Hypothalamus (tissue), 51 donors: ENCODE measurements at places on chromosomes 4 and X.

GRCh38 chr4:156190615-156191014 is 236.9 kb upstream of the CTSO start:
- DNase-seq = no peak

DNA sequence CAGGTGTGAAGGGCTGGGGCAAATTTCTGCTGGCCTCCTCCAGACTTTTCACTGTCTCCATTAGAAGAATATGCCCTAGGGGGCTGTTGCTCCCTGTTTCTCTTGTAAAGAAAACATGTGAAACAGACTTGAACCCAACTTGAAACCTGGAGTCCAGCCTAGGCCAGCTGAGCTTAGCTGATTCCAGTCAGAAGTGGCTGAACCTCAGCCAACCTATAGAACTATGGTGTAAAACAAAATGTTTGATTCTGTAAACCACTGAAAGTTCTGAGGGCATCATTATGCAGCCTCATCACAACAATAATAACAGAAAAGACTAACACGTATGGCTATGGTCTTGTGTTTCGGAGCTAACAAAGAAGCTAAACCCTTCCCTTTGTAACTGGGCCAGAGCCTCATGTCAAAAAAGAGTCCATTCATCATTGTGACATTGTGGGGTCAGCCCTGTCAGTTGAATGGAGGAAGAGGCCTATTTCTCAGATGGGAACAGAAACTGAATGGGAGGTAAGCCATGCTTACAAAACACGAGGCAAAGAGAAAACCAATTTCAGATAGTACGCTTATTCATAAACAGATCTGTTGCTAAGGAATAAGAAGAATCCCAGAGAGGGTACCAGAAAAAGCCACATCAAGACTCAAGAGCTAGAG is 34.1 kb downstream of the SETD7 start:
- no peak for DNase-seq

DNA sequence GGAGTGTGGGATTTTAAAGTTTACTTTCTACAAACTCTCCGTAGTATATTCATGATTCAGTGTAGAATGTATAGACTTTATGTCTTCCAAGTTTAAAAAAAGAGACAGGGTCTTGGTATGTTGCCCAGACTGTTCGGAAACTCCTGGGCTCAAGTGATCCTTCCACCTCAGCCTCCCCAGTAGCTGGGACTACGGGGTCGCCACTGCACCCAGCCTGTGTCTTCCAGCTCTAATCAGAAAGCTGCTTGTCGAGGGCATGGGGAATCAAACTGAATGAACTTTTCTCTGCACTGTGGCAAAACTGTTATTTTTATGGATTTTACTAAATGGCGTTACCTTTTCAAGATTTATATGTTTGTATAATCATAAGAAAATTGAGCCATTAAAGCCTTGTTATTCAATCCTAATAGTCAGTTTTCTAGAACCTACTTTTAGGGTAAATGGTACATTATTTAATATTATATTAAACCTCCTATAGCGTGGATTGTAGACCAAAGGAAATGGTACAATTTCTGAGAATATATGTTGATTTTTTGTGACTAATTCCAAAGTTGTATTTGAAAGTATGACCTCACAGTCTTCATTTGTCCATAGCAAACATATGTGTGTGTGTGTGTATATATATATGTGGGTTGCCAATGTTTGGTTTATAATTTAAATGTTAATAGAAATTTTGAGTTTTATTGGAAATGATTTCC is 1.1 kb downstream of the BLOC1S4 start:
- no peak for DNase-seq

DNA sequence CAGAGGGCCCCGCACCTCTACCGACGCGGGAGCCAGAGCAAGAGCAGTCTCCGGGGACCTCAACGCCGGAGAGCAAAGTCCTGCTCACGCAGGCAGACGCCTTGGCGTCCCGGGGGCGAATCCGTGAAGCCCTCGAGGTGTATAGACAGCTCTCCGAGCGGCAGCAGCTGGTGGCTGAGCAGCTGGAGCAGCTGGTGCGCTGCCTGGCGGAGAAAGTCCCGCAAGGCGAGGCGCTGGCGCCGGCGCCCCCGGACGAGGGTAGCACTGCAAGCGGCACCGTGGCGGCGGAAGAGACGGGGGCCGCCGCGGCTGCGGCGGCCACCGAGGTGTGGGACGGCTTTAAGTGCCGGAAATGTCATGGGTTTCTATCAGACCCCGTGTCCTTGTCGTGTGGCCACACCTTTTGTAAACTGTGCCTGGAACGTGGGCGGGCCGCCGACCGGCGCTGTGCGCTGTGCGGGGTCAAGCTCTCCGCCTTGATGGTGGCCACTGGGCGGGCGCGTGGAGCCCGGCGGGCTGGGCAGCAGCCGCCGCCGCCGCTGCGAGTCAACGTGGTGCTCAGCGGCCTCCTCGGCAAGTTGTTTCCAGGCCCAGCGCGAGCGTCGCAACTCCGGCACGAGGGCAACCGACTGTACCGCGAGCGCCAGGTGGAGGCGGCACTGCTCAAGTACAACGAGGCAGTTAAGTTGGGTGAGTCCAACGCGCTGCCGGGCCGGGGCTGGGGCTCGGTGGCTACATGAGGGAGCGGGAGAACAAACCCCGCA is 672 bp downstream of the LONRF3 start:
- peak; percentile 1 for DNase-seq

- no peak for DNase-seq
These were observed 67.5 kb upstream of the CXCL13 start for GRCh38 chr4:77538144-77538543.

DNA sequence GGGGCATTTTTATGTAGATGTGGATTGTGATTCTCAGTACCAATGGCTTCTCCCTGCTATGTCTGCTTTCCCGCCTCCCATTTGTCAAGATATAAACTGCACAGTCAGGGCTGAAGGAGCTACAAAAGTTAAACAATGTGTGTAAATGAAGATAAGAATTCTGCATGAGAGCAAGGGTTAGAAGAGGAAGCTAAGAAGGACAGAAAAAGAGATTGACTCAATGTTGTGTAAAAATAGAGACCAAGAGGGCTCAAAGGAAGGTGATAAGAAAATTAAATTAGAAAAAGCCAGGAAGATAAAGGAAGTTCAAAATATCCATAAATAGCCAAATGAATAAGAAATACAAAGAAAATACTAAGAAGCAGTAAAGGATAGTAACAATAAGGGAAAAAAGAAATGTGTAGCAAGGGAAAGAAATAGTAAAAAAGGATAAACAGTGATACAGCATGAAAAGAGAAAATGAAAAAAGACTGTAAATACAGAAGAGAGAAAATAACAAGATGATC is 82.5 kb downstream of the AMELX start:
- no peak for DNase-seq

DNA sequence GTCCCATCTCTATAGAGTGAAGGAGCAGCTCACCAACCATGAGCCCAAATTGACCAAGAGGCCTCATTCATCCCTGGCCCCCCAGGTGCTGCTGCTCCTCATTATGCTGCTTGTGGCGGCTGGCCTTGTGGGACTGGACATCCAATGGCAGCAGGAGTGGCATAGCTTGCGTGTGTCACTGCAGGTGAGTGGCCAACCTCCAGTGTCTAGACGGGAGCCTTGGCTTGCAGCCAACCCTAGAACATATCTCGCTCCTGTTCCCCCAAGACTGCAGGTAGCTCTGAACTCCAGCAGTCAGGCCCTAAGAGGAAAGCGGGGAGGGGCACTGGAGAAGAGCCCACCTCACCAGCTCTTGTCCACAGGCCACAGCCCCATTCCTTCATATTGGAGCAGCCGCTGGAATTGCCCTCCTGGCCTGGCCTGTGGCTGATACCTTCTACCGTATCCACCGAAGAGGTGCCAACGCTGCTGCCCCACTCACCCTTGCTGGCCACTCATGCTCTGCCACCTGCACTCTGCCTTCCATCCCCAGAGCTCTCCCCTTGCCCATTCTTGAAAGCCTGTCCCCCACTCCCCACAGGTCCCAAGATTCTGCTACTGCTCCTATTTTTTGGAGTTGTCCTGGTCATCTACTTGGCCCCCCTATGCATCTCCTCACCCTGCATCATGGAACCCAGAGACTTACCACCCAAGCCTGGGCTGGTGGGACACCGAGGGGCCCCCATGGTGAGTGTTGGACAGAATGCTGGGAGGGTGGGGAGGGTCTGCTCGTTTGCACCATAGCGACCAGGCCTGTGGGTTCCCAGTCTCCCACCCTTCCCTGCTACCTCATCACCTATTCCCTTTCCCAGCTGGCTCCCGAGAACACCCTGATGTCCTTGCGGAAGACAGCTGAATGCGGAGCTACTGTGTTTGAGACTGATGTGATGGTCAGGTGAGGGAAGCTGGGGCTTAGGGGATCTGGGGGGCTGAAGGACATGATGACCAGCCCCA is 3.5 kb downstream of the GDPD2 start:
- no peak for DNase-seq

DNA sequence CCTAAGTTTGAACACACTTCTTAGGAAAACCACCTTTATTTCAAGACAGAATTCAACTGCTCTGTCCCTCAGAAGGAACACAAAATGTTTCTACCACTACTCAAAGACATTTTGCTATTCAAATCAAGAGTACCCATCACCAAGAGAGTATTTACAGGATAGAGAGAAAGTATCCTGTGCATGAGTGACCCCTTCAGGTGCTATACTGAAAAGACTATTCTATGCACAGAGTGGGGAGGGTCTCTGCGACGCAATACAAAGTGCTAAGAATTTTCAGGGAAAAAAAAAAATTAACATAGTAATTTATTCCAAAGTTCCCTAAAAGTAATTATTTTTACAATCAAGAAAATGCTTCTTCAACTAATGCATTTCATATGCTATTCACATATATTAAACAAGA is 346.4 kb upstream of the FAM241A start:
- DNase-seq = no peak

GRCh38 chrX:6729626-6730025 is 194.7 kb upstream of the VCX3A start:
- no peak for DNase-seq

GRCh38 chr4:186676531-186677161 is 47.0 kb downstream of the FAT1 start:
- DNase-seq = no peak

DNA sequence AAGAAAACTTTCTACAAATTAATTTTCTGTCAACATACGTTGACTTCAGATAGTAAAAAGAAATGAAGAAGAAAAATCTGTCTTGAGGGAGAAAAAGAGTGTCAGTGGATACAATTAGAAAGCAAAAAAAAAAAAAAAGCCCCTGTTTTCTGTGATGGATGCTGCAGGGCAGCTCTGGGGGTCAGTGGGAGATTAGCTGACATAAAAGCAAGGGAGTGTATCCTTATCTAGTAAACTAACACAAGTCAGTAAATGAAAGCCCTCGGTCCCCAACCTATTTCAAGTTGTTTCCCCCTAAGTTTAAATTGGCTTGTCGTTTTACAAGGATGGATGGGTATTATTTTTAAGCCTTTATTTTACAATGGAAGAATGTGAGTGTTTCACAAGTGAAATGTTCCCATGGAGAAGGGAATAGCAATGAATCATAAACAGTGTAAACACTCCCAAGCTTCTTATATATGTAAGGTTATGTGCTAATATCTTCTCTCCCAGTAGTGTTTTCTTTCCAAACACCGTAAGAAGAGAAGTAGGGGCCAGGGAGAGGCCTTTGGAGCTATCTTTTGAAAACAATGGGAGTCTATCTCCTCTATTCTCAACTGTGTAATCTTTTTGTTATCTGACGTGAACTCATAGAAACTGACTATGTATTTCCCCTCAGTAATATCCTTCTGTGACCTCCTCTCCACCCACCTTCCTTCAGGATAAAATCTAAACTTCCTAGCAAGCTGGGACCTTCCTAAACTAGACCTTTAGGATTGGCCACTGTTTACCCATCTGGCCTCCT is 347.7 kb downstream of the FBXO8 start:
- no peak for DNase-seq

DNA sequence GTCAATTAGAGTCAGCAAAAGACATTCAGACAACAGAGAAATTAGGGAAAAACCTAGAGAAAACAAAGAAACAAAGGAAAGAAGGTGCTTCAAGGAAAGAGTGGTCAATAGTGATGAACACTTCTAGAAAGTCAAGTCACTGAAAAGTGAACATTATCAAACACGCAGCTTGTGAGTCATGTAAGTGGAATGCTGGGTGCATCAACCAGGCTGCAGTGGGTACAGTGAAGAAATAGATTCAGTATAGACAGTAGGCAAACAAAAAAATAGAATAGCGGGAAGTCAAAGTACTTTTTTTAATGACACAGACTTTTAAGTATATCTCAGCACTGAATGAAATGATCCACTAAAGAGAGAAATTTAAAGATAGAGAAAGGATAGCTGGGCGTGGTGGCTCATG is 245.8 kb downstream of the ARHGAP24 start:
- no peak for DNase-seq

GRCh38 chrX:123477673-123478072 is 255.2 kb downstream of the THOC2 start:
- no peak for DNase-seq

GRCh38 chr4:97525236-97525635 is 618.0 kb downstream of the STPG2 start:
- no peak for DNase-seq

GRCh38 chrX:97743014-97743413 is 859.3 kb downstream of the RPA4 start:
- no peak for DNase-seq

- DNase-seq = no peak
These were observed 16.2 kb downstream of the DGKQ start for GRCh38 chr4:957231-957580.

DNA sequence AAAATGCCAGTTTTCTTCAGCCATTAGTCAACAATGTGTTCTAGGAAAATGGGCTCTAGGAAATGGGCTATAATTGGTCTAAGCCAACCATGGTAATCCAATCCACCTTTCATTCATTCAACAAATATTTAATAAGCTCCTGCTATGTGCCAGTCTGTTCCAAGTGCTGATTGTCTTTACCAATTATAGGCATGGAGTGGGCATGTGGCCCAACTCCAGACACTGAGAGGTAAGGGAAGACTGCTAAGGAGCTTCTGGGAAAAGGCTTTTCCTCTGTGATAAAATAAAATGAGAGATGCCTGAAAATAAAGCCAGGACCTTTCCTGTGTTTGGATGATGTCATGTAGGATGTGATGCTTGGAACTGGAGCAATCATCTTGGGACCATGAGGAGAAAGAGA is 43.3 kb downstream of the HOPX start:
- DNase-seq = no peak
